ENCODE measurements at places on chromosomes 3 and 15. TPM values are rescaled to one million over a fixed set of nuclear protein-coding genes. Genes with fewer than 3 reads are reported as not detected.

DNA sequence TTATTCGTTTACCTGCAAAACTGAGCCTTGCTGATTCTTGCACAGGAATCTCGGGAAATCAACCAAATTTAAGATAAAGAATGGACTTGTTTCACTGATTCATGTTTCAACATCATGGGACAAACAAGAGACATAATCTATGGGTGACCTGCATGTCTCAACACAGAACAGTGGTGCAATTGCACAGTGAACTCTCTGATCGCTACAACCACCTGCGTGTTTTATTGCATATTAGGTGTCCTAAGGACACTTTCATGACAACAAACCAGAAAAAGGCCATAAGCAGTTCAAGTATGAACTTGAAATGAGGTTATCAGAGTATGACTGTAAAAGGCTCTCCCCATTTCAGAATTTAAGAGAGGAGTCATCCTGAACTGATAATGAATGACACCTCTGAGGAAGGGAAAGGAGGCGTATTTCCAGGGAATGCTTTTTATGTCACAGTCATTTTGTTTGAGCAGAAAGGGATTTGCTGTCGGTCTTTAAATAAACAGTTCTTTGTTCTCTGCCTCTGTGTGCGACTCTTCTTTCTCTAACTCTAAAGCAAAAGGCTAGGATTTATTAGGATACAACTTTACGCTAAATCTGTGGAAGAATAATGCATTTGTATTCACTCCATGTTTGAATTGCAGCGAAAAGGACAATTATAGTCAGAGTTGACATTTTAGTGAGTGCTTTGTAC, 167.2 kb downstream of the RBMS3 start:
- no peak for DNase-seq

Gene GPD1L
- polyA plus RNA-seq, result 6.1 TPM

DNA sequence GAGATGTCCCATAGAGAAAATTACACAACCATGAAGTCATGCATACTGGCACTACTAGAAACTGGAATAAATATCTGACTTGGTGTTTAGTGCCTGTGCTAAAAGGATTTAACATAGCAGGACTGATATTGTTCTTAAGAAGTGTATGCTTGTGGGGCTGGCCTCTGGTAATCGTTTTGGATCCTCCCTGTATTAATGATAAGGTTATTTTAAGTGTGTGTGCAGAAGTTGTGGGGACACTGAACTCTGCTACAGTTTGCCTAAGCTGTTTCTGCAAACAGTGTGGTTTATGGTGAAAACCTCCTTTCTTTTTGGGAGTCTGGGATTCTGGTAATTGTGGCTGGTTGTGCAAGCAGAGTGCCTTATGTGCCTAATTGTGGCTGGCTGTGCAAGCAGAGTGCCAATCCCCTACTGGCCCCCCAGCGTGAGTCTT, 120.8 kb downstream of the CLASP2 start:
- no peak for DNase-seq

- DNase-seq, result no peak
Observed at GRCh38 chr3:66397745-66398144, 103.1 kb downstream of the LRIG1 start.

Gene ROBO2
- polyA plus RNA-seq, result not detected
